ENCODE measurements at places on chromosomes 1 and 21.

- no peak for DNase-seq
Measured at GRCh38 chr21:32946654-32947053, 79.1 kb upstream of the OLIG2 start.

DNA sequence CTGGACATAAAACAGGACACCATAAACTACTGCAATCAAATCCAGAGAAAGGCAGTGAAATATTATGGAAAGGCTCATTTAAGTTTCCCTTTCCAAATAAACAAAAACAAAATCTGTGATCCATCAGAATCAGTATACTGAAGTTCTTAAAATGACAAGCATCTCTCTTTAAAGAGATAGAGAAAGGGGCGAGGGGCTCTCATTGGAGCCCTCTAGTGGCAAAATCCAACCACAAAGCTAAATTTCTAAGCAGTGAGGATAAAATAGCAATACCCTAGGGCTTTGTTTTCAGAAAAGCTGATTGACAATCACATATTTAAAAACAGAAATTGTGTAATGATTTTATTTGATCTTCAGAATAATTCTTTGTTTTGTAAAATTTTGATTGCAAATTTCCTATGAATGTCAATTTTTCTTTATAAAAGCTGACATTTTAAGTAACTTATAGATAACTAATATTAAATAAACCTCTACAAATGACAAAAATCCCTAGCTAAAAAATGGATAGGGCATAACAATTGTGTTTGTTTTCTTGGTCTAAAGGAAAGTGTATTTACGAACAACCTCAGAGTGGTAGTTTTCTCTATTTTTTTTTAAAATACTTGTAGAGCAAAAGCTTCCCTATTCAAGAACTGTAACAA lies 138.2 kb downstream of the COL24A1 start:
- no peak for DNase-seq

DNA sequence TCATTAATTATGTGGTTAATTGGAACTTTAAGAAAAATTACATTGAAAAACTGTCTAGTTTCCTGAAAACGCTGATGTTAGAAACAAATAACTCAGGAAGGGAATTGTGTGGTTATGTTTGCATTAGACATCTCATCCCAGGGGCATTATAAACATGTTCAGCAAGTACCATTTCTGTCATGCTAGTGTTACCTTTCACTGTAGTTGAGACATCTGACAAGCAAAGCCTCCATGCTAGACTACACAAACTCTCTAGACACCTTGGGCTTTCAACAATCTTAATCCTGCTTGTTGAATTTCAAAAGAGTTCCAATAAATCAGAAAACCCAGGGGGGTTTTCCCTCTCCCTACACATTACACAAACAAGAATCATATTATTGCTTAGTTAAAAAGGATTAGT lies 536.8 kb downstream of the KCNT2 start:
- no peak for DNase-seq

GRCh38 chr1:146035048-146035423 lies 13.5 kb upstream of the HJV start:
- DNase-seq, result no peak

DNA sequence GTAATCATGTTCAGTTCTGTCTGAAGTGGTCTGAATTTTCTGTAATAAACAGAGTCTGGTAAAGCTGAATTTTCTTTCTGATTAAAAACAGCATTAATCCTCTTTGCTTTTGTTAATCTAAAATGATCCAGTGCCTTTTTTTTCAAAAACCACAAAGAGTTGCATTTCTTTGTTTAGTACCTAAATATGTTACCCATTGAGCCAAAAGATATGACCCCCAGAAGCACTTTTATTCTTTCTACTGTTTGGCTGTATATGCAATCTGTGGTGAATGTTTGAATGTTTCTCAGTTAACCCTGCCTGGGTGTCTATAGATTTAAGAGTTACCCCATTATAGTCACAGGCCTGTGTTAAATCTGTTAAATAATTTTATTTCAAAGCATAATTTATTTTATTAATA lies 394.8 kb downstream of the PTPRC start:
- no peak for DNase-seq

GRCh38 chr1:45629035-45629434 lies 5.2 kb upstream of the CCDC17 start:
- no peak for DNase-seq

GRCh38 chr1:110011527-110012041 lies 22.8 kb upstream of the STRIP1 start:
- no peak for DNase-seq

DNA sequence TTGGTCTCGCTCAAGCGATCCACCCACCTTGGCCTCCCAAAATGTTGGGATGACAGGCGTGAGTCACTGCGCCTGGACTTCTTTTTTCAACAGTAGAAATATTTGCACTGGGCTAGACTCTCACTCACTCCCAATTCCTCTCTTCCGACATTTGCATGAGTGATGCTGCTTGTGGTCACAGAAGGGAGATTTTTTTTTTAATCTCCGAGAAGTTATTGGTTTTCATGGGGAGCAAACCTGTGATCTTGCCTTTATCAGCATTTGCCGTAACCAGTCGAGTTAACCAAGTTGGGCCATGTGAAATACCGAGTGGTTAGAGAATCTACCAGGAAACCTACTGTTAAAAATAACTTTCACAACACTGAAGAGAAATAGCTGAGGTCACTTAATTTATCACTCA lies 21.1 kb downstream of the ERG start:
- no peak for DNase-seq

GRCh38 chr1:209368864-209369598 lies 214.5 kb upstream of the CAMK1G start:
- no peak for DNase-seq

DNA sequence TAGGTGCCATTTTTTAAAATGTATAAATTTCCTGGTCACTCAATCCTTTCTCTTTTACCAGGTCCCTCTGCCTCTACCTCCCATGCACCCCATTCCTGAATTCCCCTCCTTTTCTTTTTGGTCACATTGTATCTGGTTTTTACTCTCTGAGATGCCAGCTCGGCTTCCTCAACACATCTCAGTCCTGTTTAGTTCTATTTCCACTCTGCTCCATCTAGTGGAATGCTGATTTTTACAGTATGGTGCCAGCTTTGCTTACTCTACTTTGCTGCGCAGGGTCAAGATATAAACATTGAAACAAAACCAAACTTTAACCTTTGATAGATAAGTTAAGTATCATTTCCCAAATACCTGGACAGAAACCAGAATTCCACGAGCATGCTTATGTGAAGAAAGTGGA lies 96.0 kb downstream of the ESRRG start:
- DNase-seq, result no peak

GRCh38 chr1:97902067-97902466 lies 18.8 kb downstream of the DPYD start:
- DNase-seq, result no peak

DNA sequence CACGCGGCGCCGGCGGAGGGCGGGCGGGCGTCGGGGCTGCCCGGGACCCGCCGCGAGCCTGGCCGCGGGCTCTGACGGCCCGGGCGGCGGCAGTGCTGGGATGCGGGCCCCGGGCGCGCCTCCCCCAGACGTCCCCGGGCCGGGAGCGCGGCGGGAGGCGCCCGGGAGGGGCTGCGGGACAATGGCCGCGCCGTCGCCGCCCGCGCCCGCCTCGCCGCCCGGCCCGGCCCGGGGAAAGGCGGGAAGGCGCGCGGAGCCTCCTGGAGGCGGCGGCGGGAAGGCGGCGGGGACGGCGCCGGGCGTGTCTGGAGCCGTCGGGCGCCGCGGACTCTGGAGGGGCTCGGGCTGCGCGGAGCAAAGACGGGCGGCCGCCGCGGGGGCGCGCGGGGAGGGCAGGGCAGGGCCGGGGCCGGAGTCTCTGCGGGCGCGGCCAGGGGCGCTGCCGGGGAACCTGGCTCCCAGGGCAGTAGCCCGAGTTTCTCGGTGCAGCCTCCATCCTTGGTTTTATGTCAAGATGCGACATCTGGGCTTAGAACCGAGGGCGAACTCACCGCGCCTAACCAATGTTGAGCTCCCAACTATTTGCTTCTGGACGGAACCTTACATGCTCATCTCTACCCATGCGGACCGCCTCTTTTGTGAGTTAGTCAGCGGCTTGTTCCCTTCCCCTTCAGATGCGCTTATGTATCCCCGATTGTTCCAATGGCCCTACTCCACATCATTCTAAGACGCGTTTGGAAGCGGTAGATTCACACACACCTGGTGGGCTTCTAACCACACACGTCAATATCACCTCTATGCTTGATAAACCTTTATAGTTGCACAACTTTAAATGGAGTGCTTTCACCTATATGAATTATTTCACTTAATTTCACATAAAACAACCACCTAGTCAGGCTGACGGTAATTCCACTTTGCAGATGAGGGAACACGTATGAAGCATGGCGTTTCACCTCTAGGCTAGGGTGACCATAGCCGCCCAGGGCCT lies 651 bp downstream of the ZBTB8A start:
- no peak for DNase-seq

DNA sequence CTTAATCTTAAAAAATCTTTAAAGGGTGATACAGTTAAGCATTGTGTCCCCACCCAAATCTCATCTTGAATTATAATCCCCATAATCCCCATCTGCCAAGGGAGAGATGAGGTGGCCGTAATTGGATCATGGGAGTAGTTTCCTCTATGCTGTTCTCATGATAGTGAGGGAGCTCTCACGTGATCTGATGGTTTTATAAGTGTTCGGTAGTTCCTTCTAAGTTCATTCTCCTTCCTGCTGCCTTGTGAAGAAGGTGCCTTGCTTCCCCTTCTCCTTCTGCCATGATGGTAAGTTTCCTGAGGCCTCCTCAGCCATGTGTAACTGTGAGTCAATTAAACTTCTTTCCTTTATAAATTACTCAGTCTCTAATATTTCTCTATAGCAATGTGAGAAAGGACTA lies 10.7 kb downstream of the DHRS3 start:
- no peak for DNase-seq

GRCh38 chr1:219924342-219924741 lies 4.0 kb downstream of the SLC30A10 start:
- DNase-seq, result no peak

DNA sequence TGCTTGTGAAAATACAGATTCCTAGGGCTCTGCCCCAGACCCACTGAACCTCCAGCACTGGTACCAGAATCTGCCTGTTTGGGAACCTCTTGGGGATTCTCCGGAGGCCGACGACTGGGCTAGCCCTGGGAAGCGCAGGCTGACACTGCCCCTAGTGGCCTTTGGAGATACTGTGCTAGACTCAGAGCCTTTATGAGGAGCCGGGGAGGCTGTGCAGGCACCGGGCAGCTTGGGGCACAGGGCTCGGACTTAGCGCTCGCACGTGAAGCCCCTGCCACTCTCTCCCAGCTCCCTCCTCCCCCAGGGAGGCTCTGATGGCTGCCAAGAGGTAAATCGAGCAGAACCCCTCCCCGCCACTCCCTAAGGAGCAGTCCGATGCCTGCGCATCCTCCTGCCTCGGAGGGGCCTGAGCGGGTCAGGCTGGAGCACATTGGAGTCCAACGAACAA lies 144.6 kb upstream of the TNR start:
- DNase-seq, result no peak

DNA sequence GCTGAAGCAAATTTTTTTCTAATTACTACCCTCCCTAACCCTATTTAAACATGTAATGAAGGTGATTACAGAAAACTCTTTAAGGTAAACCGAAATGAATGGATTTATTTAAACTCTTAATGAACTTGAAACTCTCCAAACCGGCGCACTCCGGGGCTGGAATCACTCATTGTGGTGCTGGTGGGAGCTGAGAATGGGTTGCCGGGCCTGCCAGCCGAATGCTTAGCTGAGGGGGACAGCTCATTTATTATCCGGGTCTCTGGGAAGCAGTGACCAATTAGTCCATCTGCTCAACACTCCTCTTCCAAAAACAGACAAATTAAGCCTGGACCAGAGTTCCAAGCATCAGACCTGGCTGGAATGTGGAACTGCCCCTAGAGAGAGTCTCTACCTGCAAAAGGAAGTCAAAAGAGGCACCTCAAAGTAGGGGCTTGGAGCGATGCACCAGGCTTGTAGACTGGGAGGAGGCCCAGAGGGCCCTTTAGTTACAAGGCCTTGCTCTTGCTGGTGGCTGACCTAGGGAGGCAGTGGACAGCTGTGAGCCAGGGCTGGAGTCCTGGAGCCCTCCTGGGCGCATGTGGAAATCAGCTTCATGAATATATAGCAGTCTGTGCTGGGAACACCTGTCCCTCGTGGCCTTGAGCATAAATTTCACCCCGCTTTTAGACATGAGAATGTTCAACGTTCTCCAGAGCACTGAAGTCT lies 320.7 kb downstream of the AJAP1 start:
- no peak for DNase-seq

DNA sequence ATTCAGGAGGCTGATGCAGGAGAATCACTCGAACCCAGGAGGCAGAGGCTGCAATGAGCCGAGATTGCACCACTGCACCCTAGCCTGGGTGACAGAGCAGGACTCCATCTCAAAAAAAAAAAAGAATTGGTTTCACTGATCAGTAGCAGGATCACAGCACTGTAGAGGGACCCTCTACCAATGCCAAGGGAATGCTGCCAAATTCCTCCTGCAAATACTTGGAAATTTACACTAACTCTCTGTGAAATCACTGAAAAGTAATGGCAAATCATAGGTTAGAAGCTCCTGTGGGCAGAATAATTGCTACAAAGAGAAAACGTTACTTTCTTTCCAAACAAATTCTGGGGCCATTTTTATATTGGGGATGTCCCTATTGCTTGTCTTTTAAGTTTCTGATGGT lies 6.7 kb upstream of the GPR25 start:
- DNase-seq, result no peak

- no peak for DNase-seq
Measured at GRCh38 chr21:26842974-26843932, 2.0 kb downstream of the ADAMTS1 start.

- no peak for DNase-seq
Measured at GRCh38 chr1:96674915-96675314, 46.7 kb upstream of the PTBP2 start.

All from stimulated activated CD4-positive, alpha-beta T cell treated with anti-CD3 and anti-CD28 coated beads, Interleukin-15, amount 100 ng/mL, for 1 hour (primary cell).